ENCODE measurements at places on chromosomes 4 and X.

- no peak for DNase-seq
Measured at GRCh38 chr4:111204797-111205196, 581.9 kb upstream of the PITX2 start.

GRCh38 chrX:44157283-44157682 lies 184.1 kb upstream of the NDP start:
- no peak for DNase-seq

- DNase-seq = no peak
Measured at GRCh38 chrX:1925053-1925481, 310.2 kb downstream of the ASMT start.

GRCh38 chr4:168131196-168131595 lies 38.9 kb downstream of the ANXA10 start:
- DNase-seq = no peak

DNA sequence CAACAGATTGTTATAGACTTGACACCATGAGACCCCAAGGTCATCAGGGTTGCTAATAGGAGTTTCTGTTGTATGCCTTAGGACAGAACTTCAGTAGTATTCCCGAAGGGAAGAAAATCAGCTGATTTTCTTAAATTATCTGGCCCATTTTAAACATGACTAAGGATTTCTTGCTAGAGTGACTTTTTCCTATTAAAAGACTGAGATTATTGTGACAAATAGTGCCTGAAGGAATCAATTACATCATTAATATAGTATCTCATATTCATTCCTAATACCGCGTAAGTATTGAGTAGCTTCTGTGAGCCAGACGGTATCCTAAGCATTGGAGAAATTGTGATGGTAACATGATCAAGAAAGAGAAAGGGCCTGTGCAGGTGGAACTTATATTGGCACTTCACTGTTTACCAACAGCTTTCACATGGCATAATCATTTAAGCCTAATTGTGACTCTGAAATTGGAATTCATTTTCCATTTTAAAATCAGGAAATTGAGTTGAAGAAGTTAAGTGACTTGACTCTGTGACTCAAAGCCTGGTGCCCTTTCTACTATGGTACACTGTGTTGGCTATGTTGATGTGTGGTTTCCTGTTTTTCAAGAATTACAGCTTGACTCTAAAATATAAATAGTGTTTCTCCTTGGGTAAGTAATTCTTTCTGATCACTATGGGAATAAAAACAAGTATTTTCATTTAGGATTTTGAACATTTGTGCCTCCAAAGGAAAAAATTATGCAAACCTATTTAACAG lies 4.1 kb downstream of the AFF1 start:
- no peak for DNase-seq

DNA sequence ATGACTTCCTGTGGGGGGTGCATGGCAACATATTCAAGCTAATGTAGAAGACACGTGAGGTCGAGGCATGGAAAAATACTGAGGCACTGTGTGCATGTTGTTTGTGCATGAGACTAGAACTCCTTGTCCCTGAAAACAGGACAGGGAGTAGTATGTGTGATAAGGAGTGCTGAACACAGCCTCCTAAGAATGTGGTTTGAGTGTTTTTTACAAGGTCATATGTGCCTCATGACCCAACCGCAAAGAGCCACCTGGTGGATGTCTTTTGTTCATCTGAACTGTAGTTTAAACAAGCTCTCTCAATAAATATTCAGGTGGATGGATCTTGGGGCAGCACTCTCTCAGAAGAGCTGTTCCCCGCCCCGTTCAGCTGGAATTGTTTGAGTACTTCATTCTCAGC lies 226.6 kb downstream of the NLGN4X start:
- no peak for DNase-seq

- DNase-seq = no peak
Measured at GRCh38 chr4:37503261-37503660, 182.9 kb downstream of the RELL1 start.

DNA sequence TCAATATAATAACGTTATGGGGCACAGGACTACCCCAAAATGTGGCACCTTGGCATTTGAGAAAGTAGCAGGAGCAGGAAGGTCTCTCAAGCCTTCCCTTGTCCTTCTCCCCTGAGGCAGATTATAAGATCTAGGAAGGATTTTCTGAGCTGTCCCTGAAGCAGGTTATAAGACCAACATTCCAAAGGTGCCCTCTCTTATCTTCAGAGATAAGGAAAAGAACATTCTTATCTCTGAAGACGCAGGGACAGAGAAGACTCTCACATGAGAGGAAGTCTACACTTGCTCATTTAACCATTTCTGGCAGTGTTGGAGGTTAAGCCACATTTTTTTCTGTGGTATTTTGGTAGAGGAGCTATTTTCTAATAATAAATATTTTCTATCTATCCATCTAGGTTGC lies 437.9 kb upstream of the MAOA start:
- DNase-seq = no peak

- DNase-seq = no peak
Measured at GRCh38 chr4:11455201-11455835, 26.6 kb upstream of the HS3ST1 start.

DNA sequence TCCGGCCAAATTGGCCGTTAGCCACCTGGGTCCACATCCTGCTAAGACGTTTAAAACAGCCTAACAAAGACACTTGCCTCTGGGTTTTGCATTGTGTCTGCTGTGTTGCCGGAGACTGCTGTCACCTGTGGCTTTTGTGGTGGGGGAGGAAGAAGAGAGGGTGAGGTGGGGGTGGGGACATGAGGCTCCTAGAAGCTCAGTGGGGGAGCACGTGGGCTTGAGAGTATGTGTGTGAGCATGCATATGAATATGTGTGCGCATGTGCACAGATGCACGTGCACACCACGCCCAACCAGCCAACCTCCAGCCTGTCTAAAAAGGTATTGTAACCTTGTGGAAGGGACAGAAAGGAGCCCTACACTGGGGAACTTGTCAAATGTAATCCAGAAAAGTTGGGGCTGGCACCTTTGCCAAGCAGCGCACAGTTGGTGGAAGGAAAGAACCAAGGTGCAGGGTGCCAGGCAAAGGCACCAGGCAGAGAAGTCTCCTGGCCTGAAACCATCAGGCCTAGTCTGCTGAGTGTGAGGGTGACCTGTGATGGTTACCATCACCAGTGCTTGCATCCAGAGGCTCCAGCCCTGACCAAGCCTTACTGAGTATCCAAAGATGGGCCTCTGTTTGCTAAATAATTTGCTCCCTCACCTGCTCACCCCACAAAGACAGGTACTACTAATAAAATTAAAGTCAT lies 10.1 kb upstream of the SASH3 start:
- peak; percentile 89 for DNase-seq

- DNase-seq = no peak
Measured at GRCh38 chr4:1412376-1413203, 6.3 kb upstream of the NKX1-1 start.

DNA sequence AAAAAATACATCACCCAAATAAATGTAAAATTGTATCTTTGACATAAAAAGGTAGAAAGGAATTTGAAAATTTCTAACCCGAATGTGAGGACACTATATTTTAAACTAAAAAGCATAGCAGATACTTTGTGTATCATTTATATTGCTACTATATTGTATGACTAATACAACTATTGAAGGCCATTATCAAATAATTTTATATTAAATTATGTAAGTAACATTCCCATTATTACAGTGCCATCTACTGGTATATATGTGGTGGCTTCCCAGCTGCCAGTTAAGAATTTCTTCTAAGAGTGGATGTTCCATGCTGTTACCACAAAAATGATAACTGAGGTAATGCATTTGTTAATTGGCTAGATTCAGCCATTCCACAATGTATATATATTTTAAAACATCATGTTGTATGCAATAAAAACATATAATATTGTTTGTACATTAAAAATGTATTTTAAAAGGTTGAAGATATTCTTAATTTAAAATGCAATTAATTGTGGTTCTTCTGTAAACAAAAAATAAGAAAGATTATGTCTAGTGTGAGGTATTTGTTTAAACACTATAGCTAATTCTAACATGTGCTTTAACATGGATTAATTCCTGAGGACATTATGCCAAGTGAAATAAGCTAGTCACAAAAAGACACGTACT lies 65.3 kb downstream of the EGF start:
- DNase-seq = no peak

DNA sequence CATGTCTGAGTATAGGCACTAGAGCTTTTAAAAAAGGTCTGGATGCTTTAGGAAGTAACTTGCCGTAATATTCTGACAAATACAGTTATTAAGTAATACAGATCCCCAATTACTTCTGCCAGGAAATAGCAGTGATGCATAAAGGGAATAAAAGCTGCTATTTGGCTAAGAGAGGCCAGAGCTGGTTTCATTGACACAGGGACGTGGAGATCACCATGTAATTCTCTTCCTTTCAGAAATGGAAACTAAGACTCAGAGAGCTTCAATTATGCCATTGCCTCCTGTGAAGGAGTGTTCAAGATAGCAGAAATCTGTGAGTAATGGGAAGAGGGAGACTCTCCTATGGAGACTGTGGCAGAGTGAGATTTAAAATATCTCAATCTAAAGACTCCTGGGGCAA lies 238.1 kb downstream of the SLITRK2 start:
- DNase-seq = no peak

GRCh38 chrX:21798677-21799219 lies 40.7 kb upstream of the MBTPS2 start:
- DNase-seq = no peak

DNA sequence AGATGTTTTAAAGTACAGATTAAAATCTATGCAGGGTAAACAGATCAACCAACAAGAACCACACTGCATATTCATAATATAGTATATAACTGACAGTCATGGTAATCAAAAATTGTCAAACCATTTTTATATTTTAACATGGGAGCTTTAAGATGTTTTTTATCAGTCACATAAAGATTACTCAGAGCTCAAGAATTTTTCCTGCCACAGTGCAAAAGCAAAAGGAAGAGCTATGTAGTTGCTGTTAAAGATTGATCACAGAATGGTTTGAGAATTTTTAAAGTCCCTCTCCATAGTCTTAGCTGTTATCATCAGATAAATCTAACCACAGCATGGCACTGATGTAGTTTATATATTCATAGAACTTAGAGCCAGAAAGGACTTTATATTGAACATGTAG lies 8.5 kb downstream of the RAB9B start:
- no peak for DNase-seq

- DNase-seq = no peak
Measured at GRCh38 chr4:8325291-8325973, 55.9 kb downstream of the HTRA3 start.

- no peak for DNase-seq
Measured at GRCh38 chrX:31024866-31025265, 47.0 kb downstream of the FTHL17 start.

GRCh38 chr4:12573716-12574115 lies 910.4 kb downstream of the RAB28 start:
- DNase-seq = no peak

DNA sequence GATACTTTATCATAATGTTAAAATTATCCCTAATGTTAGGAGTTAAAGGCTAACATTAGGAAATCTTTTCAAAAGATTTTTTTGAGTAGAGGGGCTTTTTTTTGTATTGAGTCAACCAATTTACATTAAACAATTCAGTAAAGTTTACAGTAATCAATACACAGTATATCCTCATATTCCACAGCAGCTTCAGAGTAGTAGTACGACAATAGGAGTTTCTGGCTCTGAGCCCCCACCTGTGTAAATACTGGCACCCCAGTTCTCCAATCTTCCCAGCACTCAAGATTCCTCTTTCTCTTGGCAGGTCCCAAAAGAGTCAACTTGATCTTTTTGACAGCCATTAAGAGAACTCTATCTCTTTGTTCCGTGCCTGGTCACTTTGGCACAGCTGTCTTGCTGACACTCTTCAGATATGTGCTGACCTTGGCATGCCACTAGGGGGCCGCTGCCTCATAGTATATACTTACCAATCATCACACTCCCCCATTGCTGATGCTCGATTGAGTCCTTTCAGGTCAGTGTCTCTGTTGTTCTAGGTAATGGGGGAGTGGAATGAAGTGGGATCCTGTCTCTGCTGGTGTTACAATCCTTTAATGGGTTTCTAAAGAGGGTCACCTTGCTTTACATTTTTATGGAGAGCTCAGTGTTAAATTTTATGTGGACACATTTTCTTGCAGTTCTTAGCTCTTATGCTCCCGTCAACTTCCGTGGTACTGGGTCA lies 19.5 kb upstream of the CCNI start:
- DNase-seq = peak; percentile 75

GRCh38 chr4:165522050-165522449 lies 143.2 kb downstream of the CPE start:
- DNase-seq = no peak

DNA sequence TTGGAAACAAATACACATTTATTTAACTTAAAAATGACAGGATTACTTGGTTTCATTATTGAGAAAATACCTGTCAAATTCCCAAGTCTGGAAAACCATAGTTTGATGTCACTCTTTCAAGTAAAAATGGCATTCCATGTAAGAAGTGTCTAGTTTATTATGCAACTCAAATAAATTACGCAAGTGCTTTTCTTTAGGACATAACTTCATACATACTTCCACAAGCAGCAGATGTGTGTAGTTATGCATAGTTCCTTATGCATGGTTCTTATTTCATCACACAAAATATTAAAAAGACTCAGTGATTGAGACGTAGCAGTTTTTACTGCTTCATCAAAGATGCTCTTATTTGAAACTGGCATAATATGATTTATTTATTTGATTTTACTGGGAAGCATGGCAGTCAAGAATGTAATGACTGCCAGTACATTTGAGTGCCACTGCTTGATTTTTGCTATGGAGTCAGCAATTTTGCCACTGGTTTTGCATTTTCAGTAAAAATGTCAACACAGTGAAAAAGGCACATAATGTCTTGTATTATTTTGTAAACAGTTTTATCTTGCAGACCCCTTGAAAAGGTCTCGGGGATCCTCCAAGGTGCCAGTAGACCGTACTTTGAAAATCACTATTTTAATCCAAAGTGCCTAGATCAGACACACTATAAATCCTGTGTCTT lies 62.1 kb downstream of the CLCN3 start:
- DNase-seq = no peak

DNA sequence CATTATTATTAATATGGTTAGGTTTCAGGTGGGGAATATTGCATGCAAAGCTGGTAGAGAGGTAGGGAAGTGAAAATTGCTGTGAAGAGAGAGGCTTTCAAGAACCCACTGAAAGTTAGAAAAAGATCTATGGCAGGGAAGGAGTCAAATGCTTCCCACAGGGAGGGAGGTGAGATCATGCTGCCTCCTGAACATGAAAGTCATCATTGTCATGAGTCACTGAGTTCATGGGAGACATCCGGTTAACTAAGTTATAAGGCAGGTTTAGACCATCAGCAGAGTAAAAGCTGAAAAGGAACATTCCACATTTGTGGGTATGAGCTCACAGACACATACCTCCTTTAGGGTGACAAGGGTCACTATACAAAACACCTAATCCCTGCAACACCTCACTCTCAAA lies 16.2 kb downstream of the GATB start:
- no peak for DNase-seq

DNA sequence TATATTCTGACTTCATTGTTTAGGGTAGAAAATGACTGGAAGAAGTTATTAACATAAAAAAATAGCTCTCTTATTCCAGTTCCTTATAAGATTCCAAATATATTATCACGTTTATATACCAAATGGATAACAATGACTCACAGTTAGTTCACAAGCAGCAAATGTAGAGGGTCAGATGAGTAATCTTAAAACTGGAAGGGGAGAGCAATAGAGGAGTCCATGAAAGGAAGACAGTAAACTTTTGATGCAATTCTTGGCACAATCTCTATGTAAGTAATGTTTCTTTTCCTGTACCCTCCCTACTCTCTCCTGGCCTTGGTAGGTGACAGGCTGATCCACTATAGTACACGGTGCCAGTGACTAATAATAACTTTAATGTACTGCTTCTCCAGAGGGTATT lies 259.0 kb upstream of the TRPC5 start:
- no peak for DNase-seq

GRCh38 chr4:155099231-155099630 lies 109.2 kb upstream of the NPY2R start:
- DNase-seq = no peak

All from CD8-positive, alpha-beta T cell (primary cell).